Urothelium cell line (cell line): ENCODE measurements at places on chromosomes 1 and 21.

DNA sequence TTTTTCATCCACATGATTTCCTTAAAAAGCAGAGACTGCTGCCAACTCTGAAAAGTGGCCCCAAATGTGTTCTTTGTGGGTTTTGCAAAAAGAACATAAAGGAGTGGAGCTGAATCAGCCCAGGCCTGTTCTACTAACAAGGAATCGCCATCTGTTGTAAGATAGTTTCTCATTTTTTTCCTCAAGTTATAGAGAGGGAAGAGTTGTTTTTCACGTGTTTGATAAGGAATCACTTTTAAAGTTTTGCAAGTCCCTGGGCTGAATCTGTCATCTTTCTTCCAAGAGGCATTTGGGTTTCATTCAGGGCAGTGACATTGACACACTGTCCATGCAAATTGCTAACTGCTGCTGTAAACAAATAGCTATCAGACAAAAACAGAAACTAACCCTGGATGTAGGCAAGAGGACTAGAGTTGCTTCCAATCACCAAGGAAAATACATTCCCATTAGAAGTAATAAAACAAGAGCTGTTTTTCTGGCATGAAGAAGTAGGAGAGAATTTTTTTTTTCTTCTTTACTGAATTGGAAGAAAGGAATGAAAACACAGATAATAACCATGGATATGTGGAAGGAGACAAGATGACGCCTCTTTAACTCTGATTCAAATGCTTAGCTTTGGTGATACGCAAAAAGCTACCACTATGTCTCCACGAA lies 58.8 kb upstream of the TBX15 start:
- no peak for DNase-seq

- DNase-seq, result no peak
Measured at GRCh38 chr1:187838335-187839293, 1009.9 kb downstream of the PLA2G4A start.

- no peak for DNase-seq
Measured at GRCh38 chr1:227225715-227226346, 92.5 kb downstream of the CDC42BPA start.

GRCh38 chr1:167832693-167833092 lies 81.2 kb downstream of the ADCY10 start:
- no peak for DNase-seq
